ENCODE measurements at places on chromosomes 4 and X.
A peak's percentile ranks its signal among the peaks of the same experiment; 100 is the strongest.

- DNase-seq = peak; percentile 1
These were observed 24.0 kb downstream of the TAB3 start for GRCh38 chrX:30865015-30865414.

GRCh38 chrX:111511477-111511876 lies at the start of gene SERTM2:
Gene SERTM2, plus strand, starts transcription at chrX:111511645. Its CDS starts 7,213 bp downstream, at chrX:111518858.
- no peak for DNase-seq

GRCh38 chr4:117786566-117786965 lies 247.7 kb upstream of the NDST3 start:
- no peak for DNase-seq

DNA sequence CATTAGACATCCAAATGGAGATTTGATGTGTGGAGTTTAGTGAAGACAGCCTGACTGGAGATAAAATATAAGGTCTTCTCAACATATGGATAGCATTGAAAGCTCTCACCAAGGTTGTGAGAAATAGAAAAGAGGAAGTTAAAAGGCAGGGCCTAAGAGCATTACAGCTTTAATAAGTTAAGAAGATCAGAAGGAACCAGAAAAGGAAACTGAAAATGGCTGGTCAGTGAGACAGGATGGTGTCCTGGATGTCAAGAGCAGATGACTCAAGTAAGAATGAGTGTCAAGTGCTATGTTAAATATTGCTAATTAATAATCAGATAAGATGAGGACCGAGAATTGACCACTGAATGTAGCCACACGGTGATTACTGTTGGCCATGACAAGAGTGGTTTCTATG lies 642.9 kb downstream of the STPG2 start:
- DNase-seq = no peak

GRCh38 chrX:119407681-119408080 lies 8.5 kb downstream of the SLC25A43 start:
- peak; percentile 43 for DNase-seq

- no peak for DNase-seq
These were observed 84.9 kb upstream of the TET2 start for GRCh38 chr4:105061731-105062130.

DNA sequence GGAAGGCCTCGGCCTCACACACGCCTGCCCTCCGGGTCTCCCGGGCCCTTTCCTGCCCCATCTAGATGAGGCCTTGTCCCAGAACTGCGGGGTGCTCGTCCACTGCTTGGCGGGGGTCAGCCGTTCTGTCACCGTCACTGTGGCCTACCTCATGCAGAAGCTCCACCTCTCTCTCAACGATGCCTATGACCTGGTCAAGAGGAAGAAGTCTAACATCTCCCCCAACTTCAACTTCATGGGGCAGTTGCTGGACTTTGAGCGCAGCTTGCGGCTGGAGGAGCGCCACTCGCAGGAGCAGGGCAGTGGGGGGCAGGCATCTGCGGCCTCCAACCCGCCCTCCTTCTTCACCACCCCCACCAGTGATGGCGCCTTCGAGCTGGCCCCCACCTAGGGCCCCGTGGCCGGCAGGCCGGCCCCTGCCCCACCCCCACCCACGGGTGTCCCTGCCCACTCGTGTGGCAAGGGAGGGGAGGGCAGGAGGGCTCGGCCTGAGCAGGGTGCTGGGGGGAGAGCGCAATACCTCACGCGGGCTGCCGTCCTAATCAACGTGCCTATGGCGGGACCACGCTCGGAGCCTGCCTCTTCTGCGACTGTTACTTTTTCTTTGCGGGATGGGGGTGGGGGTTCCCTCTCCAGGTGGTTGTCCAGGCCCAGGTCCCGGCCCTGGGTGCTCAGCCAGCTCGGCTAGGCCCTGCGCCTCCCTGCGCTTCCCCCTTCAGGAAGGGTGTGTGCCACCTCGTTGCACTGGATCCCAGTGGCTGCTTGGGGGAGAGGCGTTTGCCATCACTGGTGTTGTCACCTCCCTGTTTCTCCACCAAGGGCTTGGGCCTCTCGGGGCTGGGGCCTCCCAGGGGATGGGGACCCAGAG lies 3.1 kb downstream of the DUSP9 start:
- no peak for DNase-seq

DNA sequence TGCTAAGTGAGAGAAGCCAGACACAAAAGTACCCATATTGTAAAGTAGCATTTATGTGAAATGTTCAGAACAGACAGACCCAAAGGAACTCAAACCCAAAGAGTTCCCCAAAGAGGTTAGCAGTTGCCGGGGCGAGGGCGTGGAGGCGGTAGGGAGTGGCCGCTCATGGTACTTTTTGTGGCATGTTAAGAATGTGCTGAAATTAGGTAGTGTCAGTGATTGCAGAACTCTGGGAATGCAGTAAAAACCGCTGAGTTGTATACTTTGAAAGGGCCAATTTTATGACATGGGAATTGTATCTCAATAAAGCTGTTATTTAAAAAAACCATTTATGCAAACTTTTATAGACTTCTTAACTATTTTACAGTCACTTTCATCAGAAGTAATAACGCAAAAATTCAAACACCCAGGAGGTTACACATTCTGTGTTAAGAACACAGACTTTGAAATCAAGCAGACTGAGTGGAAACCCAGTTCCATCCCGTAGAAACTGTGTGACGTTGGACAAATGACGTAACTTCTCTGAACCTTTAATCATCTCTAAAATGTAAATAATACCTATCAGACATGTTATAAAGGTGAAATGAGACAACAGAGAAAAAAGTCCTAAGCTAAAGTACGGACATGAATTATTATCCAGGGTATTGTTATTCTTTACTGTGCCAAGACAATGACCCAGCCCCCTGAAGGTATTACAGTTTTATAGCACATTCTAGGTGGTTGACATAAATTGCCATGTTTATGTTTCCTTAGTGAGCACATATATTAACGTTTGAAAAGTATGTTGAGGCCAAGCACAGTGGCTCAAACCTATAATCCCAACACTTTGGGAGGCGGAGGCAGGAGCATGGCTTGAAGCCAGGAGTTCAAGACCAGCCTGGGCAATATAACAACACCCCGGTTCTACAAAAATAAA lies 19.7 kb downstream of the ZFP42 start:
- DNase-seq = peak; percentile 5

DNA sequence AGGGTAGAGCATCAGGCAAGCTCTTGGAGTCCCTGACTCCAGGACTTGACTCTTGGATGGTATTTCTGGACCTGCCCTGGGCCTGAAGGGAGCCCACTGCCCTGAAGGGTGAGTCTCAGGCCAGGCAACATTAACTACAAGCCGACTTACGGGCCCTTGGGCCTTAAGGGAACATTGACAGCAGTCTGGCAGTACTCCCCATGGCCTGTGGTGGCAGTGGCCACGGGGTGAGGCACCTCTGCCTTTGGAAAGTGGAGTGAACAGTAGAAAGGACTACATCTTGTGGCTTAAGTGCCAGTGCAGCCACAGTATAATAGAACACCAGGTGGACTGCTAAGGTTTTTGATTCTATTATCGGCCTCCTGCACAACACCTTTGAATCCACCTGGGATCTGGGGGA lies 36.3 kb downstream of the SH3BGRL start:
- no peak for DNase-seq

DNA sequence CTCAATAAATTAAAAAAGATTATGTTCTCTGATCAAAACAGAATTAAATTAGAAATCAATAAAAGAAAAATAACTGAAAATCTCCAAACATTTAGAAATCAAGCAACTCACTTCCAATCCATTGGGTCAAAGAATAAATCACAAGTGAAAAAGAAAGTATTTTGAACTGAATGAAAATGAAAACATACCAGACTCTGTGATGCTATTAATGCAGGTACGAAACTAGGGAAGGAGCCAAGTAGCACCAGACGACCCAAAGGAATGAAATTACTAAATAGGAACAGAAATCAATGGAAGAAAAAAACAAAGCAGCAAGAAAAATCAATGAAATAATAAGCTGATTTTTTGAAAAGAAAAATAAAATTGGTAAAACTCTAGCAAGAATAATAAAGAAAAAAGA lies 15.4 kb downstream of the CCDC110 start:
- no peak for DNase-seq

DNA sequence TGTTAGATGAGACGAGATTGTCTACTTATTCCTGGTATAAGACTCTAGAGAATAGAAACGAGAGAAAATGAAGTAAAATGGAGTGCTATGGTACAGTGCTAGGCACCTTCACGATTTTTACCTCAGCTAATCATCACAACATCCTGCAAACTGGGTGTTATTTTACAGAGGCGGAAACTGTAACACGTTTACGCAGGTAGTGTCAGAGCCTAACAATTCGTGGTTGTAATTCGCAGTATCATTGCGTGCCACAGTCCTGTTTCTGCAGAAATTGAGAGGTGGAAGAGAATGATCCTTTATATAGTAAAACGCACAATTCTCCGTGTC lies 383 bp upstream of the TBC1D19 start:
- no peak for DNase-seq

All from EL (cell line).